ENCODE measurements at places on chromosomes 6 and 20.

GRCh38 chr20:35040646-35041045 is 52.0 kb downstream of the TRPC4AP start:
- ATAC-seq, result no peak

DNA sequence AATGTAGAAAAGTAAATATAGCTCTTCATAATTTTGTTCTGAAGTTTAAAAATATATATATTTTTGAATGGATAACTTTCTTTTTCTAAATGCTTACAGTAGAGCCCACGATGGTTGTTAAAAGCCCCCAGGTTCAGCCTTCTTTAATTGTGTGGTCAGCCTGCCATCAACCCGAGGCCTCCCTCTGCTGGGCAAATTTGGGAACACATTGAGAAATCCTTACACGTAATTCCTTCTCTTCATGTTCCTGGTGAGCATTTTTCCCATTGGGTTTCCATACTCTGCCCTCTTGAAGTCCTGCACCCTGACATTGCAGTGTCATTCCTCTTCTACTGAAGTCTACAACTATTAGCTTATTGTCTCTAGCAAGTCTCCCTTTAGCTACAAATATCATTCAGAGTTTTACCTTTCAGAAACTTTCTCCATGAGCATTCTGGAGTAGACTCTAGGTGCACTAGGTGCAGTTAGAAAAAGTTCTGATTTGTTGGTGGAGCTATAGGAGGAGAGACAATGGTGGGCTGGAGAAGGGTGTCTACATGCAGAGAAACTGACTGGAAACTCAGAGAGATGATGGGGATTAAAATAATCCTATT is 40.6 kb downstream of the TRIM38 start:
- no peak for ATAC-seq

DNA sequence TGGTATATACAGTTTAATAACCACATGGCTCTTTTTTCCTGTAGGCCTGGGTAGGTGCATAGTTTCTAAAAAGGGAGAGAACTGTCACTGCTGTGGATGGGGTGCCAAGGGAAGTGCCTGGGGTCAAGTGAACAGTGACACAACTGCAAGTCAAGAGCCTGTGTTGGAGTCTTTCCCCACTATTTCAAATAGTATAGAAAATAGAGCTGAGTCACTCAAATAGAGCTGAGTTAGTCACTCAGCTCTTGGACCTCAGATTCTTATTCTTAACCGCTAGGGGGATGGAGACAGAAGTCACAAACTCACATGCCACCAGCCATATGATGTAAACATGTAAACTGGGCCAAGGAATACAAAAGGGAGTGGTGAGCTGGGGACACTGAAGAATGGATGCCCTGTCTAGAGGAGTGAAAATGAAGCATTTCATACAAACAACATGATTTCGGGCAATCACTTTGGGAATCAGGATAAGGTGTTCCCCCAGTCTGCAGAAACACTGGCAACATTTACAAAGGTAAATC is 2.1 kb downstream of the NQO2 start:
- ATAC-seq, result peak; percentile 19

GRCh38 chr20:23207826-23208540 is 121.9 kb upstream of the CD93 start:
- ATAC-seq, result no peak

DNA sequence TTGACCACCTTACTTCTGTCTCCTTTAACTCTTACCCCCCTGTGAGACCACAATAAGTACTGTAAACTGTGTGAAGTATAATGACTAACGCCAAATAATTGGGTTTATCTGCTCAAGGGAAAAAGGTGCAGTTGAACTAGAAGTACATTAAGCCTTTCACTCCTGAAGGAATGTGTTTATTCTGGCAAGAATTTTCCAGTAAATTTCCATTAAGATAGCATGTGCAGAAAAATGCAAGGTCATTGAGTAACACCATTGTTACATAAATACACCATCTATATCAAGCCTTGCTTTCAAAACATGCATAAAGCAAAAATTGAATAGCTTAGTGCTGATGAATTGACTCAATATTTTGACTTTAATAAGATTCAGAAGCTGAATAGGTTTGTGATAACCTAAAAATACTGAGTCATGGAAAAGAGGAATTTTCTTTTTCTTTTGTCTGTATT is 65.4 kb downstream of the ARHGAP18 start:
- no peak for ATAC-seq

GRCh38 chr6:16511040-16511660 is 250.1 kb downstream of the ATXN1 start:
- peak; percentile 75 for ATAC-seq

- ATAC-seq, result peak; percentile 69
These were observed 198.6 kb downstream of the DTNBP1 start for GRCh38 chr6:15464211-15464725.

DNA sequence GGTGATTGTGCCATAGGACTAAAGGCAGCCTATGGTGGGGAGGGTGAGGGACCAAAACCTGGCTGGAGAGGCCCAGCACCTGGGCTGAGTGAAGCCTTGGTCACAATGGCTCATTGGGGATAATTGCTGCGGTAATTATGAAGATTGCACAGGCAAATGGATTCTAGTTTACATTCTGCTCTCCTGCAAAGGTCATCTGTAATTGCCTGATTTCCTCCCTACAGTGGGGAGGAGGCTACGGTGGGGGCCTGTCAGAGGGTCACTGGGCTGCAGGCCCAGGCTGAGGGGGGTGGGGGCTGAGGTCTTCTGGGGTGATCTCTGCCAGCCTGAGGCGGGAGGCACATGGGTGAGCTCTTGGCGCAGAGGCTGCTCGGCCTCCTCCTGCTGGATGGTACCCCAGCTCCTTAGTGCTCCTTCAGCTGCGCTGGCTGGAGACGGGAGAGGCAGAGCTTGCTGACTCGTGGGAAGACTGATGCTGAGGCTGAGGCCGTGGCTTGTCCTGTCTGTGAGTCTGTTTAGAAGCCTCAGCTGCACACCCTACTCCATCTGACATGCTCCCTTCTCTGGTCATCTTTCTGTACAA is 30.3 kb downstream of the PACSIN1 start:
- no peak for ATAC-seq

DNA sequence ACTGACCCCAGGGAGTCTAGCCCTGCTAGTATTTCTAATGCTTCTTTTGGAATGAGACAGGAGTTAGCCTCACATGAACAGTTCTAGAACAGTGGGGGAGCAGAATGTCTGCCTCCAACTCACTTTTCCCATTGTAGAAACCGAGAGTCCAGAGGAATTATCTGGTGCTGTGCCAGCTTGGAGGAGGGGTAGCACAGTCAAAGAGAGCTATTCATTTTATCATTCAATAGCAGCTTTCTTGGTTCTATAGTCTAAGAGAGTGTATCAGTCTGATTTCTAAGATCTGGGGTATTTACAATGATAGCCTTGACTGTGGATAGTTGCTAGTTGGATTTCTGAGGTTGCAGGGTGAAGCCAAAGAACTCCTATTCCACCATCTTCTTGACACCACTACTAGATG is 448.2 kb downstream of the RFPL4B start:
- no peak for ATAC-seq

DNA sequence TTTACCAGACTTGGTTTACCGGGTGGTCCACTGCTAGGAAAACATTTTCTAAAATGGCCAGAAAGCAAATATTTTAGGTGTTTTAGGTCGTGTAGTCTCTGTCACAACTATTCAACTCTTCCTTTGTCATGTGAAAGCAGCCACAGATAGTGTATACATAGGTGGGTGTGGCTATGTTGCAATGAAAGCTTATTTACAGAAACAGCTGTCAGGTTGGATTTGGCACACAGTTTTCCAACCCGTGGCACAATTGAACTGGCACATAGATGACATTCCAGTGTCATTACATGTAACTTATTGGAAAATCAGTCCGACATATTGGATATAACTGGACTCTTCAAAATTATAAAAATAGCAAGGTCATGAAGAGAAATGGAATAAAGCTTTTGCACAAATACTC is 68.9 kb upstream of the KCNQ5 start:
- ATAC-seq, result no peak

GRCh38 chr6:136739501-136739900 is 52.8 kb downstream of the MAP3K5 start:
- no peak for ATAC-seq

DNA sequence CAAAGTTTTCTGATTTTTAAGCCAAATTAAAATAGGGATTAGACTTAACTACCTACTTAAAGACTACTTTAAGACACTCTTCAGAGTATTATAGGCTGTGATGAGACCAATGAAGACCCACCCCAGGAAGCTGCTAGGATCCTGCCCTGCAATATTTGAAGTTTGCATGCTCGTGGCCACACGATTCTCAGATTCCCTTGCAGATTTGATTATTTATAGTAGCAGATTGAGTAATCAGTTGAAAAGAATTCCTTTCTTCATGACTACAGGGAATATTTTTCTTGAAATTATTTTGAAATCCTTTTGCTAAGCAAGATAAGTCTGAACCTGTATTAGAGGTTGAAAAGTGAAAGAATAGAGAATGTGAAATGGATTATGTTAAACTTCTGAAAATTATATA is 122.3 kb downstream of the B3GAT2 start:
- no peak for ATAC-seq

DNA sequence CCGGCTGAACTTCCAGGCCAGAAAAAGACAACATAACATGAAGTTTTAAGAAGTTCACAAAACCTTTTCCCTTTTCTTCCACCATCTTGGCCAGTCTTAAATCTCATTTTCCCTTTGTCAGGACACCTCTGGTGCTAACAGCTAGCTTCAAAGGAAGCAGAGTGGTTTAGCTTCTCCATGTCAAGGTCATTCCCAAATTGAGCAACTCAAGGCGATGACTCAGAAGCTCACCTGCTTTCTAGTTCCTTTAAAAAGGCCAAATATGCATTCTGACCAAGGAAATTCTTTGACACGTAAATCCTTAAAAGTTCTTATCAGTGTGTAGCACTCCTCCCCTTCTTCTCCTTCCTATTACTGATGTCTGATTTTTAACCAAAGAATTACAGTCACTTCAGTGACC is 69.6 kb upstream of the VGLL2 start:
- no peak for ATAC-seq

GRCh38 chr20:16100767-16101166 is 472.5 kb downstream of the KIF16B start:
- no peak for ATAC-seq

DNA sequence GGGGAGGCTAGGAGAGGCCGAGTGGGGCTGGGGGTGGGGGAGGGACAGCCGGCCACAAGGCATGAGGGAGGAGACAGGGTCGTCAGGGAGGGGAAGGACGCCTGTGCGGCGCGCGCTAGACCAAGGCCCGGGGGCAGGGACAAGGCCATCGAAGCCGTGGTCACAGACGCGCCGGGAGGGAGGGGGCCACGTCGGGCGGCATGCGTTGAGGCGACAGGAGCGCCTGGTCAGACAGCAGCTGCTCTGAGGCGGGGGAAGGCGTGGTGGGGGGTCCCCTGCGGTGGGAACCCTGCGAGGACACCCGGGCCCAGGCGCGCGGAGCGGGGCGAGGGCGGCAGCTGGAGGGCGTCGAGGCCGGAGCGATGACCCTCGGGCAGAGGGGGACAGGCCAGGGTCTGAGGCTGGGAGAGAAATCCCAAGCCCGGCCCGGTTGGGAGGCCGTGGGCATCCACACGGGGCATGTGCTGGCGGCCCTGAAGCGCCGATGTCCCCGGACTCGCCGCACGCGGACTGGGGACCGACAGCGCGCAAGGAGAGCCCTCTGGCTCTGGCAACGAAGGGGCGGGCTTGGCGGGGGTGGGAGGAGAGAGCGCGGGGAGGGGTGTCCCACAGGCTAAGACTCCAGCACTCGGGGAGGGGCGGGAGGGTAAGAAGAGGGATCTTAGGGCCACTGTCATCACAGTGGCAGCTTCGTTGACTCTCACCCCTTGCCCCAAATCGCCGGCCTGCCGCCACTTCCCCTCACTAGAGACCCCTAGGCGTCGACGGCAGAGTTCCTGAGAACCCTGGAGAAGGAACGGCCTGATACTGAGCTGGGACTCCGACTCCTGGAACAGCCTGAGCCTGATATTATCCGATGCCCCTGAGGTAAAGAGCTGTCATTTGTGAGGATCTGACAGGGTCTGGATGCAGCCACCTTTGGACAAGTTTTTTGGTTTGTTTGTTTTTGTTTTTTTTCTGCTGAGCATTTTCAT is 5.0 kb downstream of the TMEM239 start:
- no peak for ATAC-seq

DNA sequence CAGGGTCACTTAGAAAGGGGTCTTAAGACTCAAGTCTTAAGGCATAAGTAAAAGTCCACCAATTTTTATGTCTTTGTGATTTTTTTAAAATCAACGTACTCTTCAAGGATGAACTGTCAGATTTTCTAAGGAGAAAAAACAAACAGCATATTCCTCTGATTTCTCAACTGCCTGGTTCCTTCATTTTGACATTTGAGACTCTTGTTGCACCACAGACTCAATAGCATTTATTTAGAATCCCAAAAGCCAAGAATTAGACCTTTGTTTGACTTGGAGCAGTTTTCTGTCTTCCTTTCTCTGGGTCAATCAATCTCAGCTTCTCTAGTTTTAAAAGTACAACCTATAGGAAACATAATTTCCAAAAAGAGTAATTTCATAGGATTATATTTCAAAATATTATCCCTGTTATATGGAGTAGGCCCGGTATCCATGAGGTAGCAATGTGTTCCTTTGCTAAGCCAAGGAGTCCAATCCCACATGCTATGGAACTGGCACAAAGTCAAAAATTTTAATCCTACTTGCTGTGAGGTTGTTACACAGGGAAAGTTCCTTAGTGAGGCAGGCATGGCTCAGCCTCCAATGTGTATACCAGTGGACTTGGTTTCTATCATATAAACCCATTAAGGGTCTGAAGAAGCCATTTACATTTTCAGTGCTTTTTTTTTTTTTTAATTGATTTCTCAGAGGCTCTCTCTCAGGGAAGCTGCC is 405.7 kb downstream of the KIF16B start:
- no peak for ATAC-seq

DNA sequence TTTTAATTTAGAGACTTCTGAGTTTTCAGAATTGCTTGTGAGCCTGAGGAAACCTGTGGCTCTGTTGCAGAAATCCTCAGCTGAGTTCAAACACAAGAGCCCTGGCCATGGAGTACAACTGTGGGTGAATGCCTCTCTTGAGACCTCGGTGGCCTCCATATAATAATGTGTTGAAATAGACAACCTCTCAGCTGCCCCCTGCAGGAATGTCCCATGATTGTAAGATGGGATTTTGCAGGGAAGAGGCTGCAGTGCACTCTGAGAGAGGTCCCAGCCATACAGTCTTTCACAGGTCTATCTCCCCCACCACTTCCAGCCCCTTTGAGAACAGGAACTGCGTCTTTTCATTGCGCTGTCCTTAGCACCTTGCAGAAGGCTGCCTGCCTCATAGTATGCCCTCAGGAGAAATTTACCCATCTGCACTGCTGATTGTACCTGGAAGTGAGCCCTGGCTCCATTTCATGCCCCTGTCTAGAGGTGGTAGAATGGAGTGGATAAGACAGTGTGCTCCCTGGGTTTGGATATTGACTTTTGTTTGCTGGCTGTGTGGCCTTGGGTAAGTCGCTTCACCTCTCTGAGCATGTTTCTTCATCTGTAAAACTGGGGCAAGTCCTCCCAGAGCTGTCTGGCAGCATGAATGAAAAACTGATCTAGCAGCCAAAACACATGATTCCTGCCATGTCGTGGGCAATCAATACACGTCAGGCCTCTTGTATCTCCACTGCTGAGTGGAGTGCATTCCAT is 16.8 kb upstream of the CDH22 start:
- ATAC-seq, result no peak

DNA sequence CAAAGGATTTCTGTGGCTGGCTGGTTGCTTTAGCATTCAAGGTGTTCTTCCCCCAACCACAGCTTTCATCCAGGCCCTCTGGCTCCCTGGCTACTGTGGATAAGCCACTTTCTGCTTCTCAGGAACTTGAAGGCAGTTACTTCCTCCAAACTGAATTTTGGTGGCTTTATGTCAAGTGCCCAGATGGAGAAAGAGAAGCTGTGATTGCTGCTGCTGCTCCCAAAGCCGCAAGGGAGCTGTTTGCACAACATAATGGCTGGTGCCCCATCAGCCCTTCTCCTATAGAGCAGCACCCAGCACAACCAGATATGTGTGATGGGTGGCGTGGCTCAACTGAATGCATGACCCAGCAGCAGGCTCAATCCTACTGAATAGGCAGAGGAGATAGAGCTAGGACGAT is 465.2 kb downstream of the MAFB start:
- no peak for ATAC-seq
